ENCODE measurements at places on chromosomes 5 and 9. TPM values are rescaled to one million over a fixed set of nuclear protein-coding genes. Genes with fewer than 3 reads are reported as not detected.
A peak's percentile ranks its signal among the peaks of the same experiment; 100 is the strongest.

GRCh38 chr9:108606401-108606800 lies 249.4 kb downstream of the ACTL7B start:
- peak; percentile 13 for DNase-seq

DNA sequence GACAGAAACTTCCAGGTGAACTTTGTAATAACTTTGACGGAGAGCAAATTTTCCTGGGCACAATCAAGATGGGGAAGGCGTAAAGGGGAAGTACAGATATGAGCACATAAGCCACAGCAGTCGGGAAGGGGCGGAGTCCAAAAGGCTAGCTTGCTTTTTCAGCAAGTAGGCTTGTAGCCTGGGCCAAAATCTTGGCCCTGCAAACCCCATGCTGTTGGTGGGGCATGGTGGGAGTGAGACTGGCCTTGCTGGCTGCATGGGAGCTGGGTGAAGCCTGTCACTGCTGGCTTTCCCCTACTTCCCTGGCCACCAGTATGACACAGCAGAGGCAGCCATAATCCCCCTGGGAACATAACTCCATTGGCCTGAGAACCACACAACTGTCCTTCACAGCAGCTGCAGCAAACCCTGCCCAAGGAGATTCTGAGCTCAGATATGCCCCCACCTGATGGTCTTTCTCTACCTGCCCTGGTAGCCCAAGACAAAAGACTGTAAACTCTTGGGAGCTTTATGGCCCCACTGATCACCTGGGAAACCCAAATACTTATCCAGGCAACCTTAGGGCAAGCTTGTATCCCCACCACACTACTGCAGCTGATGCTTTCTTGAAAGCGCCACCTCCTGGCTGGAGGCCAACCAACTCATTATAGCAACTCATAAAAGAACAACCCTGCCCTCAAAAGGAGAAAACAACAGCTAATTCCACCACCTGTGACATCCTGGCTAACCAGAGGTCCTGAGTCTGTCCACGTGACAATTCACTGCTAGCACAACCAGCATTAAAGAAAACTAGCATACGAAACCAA lies 24.0 kb downstream of the DCTN4 start:
- no peak for DNase-seq

DNA sequence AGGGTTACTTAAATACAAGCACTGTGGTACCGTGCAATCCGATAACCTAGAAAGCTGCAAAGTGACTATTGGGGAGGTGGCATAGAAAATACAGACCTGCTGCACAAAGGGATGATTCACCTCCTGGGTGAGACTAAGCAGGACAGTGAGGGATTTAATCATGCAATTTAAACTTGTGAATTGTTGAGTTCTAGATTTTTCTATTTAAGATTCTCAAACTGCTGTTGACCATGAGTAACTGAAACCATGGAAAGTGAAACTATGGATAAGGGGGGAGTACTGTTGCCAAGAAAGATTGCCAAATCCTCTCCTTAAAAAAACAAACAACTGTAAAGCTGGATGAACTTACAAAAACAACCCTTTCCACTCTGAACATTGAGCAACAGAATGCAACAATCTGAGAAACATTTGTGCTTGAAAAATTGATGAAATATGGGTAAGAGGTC lies 61.5 kb upstream of the NUDT12 start:
- DNase-seq = peak; percentile 77

GRCh38 chr5:36575361-36575781 lies 31.0 kb upstream of the SLC1A3 start:
- DNase-seq = peak; percentile 67

DNA sequence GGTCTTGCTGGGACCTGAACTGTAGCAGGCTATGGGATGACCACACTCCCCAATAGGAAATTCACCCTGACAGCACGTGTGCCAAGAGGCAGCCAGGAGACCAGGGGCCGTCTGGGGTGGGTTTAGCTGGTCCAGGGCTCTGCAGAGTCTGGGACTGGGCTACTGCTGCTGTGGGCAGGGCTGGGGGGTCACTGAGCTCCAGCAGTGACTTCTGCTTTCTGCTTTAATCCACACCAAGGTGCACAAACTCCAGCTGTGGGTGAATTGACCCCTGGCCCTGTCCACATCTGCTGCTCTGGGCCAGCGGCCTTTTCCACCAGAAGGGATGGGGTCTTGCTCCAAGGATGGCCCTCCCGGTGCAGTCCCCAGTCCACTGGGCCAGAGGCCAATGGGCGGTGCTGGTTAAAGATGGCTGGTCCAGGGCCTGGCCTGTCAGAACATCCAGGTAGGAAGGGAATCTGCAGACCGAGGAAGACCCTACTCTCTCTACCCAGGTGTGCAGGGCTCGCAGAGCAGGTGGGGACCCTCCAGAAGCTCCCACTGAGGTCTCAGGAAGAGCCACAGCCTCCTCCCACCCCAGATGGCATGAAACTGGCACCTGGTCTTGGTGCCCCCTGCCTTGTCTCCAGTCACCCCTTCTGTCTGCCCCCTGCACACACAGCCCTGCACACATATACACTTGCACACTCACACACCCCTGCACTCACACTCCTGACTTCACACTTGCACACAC lies 28.0 kb downstream of the GLT6D1 start:
- no peak for DNase-seq

DNA sequence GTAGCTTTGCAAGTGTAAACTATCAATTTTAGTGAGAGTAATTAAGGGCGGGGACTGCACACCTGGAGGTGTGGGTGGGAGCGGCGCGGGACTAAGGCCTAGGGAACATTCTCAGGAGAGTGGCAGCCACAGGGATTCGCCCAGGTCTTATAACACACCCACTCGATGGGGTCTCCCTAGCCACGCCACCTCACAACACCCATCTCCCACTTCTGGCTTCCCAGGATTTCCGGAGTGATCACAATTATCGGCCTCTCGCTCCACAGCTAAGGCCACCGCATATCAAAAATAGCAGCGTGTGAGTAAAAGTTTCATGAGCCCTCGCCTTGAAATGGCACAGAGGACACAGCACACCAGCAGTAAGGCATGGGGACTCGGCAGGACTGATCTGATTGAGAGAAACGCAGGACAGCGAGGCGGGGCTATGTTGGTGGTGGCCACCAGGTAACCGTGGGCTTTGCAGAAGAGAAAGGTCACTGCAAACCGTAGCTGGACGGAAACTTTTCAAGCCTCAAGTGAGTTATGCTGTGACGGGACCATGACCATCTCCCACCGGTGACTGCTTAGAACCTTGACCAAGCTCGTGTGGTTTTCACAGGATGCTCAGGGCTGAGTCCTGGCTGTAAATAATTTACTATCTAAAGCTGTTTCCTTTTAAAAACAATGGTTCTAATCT lies 1.1 kb upstream of the LPAR1 start:
- DNase-seq = no peak

- no peak for DNase-seq
Measured at GRCh38 chr9:84207491-84207951, 133.0 kb downstream of the SLC28A3 start.

GRCh38 chr5:126871441-126871840 lies 94.5 kb downstream of the LMNB1 start:
- DNase-seq = no peak

GRCh38 chr5:129249886-129250285 lies 155.3 kb downstream of the ISOC1 start:
- peak; percentile 57 for DNase-seq

DNA sequence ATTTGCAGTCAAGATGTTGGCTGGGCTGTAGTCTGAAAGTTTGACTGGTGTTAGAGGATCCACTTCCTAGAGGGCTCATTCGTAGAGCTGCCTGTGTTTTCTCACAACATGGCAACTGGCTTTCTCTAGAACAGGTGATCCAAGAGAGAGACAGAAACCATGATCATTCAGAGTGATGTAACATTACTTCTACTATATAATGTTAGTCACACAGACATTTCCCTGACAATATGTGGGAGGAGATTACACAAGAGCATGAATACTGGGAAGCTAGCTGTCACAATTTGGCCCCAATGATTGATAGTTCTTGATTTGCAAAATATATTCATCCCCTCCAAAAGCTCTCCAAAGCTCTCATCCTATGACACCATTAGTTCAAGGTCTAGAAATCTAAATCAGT lies 10.9 kb upstream of the TMEM161B start:
- DNase-seq = no peak

- DNase-seq = peak; percentile 52
Measured at GRCh38 chr9:122158202-122158601, 1.4 kb downstream of the NDUFA8 start.

DNA sequence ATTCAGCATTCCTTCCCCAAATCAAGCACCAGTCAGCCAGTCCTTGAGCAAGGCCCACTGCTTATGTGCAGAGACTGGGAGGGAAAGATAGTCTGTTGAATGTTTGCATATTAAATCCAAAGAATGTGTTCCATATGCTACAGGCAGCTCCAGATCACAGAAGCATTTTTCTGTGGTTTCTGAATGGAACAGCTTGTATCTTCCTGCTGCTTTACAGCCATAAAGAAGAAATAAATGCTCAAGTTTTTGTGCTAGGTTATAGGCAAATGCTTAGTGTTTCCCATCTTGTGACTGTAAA lies 310.3 kb downstream of the TRIM36 start:
- no peak for DNase-seq

DNA sequence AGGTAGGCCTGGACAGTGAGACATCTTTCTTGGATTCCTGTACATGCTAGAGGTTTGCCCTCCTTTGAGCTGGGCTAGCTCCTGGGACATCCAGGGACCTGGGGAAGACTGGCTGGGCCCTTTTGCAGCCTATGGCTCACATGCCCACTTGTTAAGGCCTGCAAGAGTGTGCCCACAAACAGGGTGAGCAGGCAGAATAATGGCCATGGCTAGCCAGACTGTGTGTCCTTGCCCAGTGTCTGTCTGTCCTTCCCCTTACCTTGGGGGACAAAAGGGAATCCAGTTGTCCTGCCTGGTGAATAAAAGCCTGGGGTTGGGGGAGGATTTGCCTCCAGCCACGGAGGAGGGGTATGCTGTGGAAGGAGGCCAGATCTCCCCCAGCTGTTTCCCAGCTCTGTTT lies 13.0 kb upstream of the CXXC5 start:
- DNase-seq = no peak

GRCh38 chr9:122229485-122229837 lies 704 bp upstream of the LHX6 start:
- no peak for DNase-seq

GRCh38 chr5:104612005-104612404 lies 1049.4 kb upstream of the NUDT12 start:
- DNase-seq = no peak

B4GALT1 gene
- total RNA-seq = 40.9 TPM

NEUROG1 gene
- total RNA-seq = not detected

LCN9 gene
- not detected for total RNA-seq

DIPK1B gene
- 0.98 TPM for total RNA-seq

FAM114A2 gene
- total RNA-seq = 34.7 TPM

CNTNAP3B gene
- 6.4 TPM for total RNA-seq

Measured in fibroblast of the aortic adventitia (primary cell).